Stimulated activated CD4-positive, alpha-beta T cell treated with anti-CD3 and anti-CD28 coated beads, Interleukin-4, amount 100 ng/mL, for 24 hours (primary cell): ENCODE measurements at places on chromosomes 2 and 18.

GRCh38 chr18:47654988-47655387 is 275.5 kb downstream of the SMAD2 start:
- DNase-seq: no peak

DNA sequence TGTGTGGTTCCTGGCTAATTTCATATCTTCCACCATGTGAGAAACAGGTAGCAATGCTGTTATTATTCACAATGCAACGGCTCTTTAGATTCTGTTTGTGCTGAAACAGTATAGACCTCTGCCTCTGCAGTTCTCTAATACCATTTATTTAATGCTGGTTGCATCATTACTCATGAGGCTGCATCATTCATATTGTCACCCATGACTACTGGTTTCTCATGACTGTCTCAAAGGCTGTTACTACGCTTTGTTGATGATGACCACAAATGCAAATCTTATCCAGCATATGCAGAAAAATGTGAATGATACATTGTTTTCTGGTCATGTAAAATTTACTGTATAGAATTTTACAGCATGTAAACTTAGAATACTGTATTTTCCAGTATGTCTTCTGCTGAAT is 22.5 kb downstream of the CAVIN2 start:
- no peak for DNase-seq

DNA sequence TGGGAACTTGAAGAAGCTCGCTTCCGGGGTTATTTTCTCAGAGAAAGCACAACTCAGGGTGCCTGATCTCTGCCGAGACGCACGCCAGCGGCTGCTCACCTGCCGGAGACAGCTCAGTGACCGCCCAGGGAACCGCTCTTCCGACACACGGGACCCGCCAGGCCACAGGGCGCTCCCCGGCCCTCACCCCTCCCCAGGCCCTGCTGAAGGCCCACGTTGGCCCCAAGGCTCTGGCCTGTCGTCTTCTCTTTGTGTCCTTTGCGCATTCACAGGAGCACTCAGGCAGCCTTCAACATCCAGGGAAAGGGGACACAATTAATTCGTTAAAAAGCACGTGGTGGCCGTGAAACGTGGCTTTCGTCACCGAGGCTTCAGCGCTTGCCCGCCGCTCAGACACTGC is 276.3 kb upstream of the SALL3 start:
- DNase-seq: no peak

GRCh38 chr2:10193851-10194820 is 71.6 kb downstream of the RRM2 start:
- no peak for DNase-seq

DNA sequence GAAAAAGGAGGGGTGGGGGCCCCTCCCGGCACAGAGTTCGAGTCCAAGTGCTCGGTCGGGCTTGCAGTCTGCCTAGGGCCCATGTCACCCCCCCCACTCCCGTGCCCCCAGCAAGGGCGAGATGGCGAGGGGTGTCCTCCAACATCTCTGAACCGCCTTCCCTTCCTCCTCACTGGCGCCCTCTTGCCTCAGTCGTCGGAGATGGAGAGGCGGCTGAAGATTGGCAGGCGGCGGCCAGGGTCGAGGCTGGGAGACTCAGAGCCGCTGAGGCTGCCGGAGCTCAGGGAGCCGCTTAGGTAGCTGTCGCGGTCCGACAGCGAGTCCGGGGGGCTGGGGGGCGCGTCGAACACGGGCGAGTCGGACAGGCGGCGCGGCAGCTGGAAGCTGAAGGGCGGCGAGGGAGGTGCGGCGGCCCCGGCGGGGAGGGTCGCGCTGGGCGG is 2.3 kb downstream of the ZFP36L2 start:
- peak; percentile 77 for DNase-seq

- no peak for DNase-seq
Measured at GRCh38 chr2:151379169-151379568, 21.8 kb downstream of the TNFAIP6 start.

GRCh38 chr2:201441409-201441808 is 9.8 kb downstream of the TRAK2 start:
- no peak for DNase-seq

DNA sequence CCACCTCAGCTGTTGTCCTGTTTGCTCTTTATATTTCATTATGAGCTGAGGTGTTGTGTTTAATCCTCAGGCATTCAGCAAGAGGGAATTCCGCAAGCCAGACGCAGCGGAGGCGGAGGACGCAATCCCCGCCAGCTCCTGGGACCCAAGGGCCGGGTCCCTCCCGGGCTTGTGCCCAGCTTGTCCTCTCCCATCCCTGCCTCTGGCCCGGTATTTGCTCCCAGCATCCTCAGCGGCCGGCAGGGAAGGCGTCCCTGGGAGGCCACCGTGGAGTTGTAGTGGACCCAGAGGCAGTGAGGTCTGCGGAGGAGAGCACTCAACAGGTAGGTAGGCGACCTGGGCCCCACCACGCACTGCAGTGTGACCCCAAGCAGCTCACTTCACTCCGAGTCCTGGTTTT is 42.5 kb upstream of the FOSL2 start:
- DNase-seq: no peak

DNA sequence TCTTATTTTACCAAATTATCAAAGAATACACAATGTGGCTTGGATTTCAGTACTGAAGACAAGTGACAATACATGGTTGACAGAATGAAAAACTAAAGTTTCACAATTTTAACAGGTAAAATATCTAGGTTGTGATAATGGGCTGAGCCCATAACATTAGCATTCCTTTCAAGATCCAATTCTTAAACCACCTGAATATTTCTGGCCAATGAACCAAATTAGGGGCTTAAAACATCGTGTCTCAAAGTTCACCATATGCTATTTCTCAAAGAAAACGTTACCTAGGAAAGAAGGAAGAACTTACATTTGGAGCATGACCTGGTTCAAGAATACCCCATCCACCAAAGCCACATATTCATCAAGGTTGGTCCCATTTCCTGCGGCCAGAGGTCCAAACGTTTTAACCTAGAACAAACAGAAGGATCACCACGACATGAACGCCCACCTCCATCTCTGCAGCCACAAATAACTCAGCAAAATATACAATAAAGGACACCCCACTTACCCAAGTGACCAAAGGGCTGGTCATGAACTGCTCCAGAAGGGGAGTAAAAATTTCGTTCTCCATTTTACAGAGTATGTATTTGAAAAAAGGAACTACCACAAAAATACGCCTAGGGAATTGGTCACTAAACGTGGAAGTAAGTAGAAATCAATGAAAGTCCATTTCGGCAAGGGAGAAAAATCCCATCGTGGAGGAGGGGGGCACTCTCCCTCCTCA is 984 bp downstream of the CCDC88A start:
- no peak for DNase-seq

DNA sequence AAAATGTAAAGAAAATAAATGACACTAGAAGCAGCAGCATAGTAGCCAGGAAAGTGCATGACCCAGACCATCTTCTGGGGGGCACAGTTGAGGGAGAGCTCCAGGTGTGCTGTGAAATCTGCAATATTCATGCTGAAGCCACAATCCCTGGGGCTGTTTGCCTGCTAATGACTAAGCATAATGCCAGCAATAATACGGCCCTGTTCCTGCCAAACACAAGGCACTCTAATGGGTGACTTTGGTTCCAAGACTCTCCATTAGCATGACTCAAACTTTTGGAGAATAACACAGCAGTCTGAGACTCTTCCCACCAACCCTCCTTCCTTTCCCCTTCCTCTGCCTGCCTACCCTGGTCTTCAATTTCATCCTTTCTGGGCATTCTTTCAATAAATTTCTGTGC is 77.9 kb upstream of the DOCK10 start:
- no peak for DNase-seq

GRCh38 chr18:36516726-36517125 is 219.2 kb downstream of the FHOD3 start:
- DNase-seq: no peak

DNA sequence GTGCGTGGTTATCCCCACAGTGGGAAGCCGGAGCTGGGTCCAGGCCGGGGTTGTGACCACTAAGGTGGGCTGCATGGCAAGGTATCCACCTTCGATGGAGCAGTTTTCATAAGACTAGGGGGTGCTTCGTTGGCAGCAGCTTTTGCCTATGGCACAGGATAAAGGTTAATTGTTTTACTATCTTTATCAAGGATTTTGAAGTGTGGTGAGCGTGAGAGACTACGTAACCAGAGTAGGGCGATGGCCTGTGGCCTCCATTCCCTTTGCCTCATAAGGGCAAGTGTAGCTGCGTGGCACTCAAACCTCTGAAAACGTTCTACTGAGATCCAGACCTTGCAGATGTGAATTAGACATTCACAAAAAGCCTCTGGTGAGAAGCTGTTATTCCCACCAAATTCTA is 206.6 kb downstream of the ACKR3 start:
- DNase-seq: no peak

DNA sequence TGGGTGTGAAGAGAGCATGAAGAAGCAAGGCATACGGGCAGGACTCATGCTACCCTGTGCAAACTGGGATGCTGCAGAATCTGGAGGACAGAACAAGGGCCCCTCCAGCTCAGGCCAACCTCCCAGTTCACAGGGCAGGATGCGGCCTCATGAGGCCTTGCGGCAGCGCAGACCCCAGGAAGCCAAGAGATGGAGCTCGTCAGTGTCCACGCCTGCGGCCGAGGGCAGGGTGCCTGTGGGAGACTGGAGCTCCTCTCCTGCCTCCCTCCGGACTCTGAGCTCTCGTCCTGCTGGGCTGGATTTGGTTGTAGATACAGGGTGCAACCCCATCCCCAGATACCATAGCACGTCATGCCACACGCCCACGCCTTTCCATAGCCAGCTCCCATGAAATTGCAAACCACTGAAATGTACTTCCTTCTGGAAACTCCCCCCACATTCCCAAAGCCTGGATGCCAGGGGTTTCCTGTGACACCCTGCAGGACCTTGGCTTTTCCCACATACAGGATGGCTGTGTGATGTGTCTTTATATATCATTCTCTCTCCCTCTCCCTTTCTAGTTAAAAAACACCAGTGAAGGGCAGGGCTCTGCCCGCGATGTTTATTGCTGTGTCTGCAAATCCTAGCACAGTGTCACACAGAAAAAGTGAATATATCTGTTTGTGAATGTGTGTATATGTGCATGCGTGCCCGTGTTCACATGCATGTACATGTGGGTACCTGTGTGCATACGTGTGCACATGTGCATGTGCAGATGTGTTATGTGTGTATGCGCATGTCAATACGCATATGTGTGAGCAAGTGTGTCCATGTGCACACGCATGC is 12.3 kb upstream of the SNTG2 start:
- DNase-seq: no peak
